ENCODE measurements at places on chromosomes 3 and 15. TPM values are rescaled to one million over a fixed set of nuclear protein-coding genes. Genes with fewer than 3 reads are reported as not detected.

DNA sequence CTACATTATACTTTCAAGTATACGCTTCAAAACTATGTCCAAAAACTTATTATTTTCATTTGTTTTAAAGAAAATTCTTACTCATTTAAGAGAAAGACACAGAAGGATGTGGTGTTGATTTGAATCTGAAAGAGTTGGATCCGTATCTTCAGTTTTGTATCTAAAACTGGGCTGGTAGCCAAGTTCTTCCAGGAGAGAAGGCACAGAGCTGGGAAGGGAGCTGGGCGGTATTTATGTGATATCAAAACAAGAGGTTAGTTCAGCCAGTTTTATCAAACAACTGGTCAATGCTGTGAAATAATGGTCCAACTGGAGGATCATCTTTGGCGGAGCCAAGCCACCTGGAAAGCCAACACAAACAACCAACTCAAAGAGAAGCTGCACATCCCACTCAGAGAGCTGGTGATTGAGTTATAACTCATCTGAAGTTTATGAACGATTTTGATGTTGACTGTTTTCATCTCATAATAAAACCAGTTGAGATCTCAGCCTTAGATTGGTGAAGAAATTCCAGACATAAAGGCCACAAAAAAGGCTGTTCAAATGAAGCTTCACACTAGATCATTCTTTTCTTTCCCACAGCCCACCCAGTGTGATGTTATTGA lies 489.6 kb upstream of the RASGRP1 start:
- no peak overlapping the region for H3K27ac ChIP-seq
- DNase-seq, result no peak
- H3K4me1 ChIP-seq, result no peaks in the 10 kb centered on the region
- no peak overlapping the region for H3K4me3 ChIP-seq

The DPH6 gene
- total RNA-seq, result 14.8 TPM

- H3K4me1 ChIP-seq, result 0 out of 2 replicates have a peak, but pooled peaks cover 4% of the 10 kb centered on the region
- H3K27ac ChIP-seq, result no peak overlapping the region
Measured at GRCh38 chr3:184085389-184085852, 11.4 kb upstream of the HTR3E start.

DNA sequence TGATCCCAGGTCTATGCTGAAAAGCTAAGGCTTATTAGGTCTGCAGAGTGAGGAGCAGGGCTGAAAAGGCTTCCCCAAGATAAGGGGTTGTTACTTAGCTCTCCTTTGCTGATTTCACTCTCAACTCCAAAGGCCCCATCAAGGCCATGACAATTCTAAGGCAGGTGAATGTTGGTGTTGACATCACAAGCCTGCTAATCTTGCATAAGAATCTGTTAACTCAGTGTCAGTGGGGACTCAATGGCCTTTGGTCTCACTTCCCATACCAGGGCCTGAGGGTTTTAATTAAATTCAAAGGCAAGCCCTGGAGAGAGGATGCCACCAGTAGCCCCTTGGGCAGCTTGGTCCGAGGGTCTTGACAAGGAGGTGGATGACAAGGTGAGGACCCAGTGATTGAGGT lies 9.4 kb upstream of the ALAS1 start:
- DNase-seq, result no peak
- H3K4me1 ChIP-seq, result peaks cover 3% of the 10 kb centered on the region
- H3K4me3 ChIP-seq, result no peak overlapping the region
- H3K27me3 ChIP-seq, result no peaks in the 10 kb centered on the region
- no peak overlapping the region for H3K27ac ChIP-seq

GRCh38 chr3:64039981-64040733 lies 16.9 kb upstream of the PSMD6 start:
- no peak for DNase-seq
- no peaks in the 10 kb centered on the region for H3K27me3 ChIP-seq
- H3K36me3 ChIP-seq, result no peaks in the 10 kb centered on the region
- H3K27ac ChIP-seq, result no peak overlapping the region
- no peak overlapping the region for H3K4me3 ChIP-seq

GRCh38 chr3:182725372-182726251 lies 67.7 kb upstream of the ATP11B start:
- H3K4me1 ChIP-seq, result peaks cover 9% of the 10 kb centered on the region
- no peak overlapping the region for H3K27ac ChIP-seq
- no peaks in the 10 kb centered on the region for H3K36me3 ChIP-seq
- H3K27me3 ChIP-seq, result no peaks in the 10 kb centered on the region
- no peak overlapping the region for H3K4me3 ChIP-seq

- H3K36me3 ChIP-seq, result peaks cover 4% of the 10 kb centered on the region
- no peak overlapping the region for H3K4me3 ChIP-seq
- no peak for DNase-seq
- no peaks in the 10 kb centered on the region for H3K4me1 ChIP-seq
- H3K27me3 ChIP-seq, result no peaks in the 10 kb centered on the region
Measured at GRCh38 chr15:82129761-82130160, 83.9 kb upstream of the MEX3B start.

The MEF2A gene
- total RNA-seq, result 31.8 TPM

Measured in PC-9 (cell line).